ENCODE measurements at places on chromosomes 13 and 19.

- DNase-seq: no peak
Observed at GRCh38 chr13:46908501-46908900, 11.6 kb upstream of the HTR2A start.

GRCh38 chr19:49363268-49364082 is at the start of gene DKKL1:
TSS of gene DKKL1 (plus strand) at chr19:49363877. CDS start at chr19:49363999, 122 bp downstream.
- DNase-seq: peak; percentile 62

GRCh38 chr19:34313188-34313587 is 51.8 kb upstream of the GPI start:
- DNase-seq: no peak

- no peak for DNase-seq
Observed at GRCh38 chr13:111518161-111518792, 197.8 kb downstream of the TEX29 start.

DNA sequence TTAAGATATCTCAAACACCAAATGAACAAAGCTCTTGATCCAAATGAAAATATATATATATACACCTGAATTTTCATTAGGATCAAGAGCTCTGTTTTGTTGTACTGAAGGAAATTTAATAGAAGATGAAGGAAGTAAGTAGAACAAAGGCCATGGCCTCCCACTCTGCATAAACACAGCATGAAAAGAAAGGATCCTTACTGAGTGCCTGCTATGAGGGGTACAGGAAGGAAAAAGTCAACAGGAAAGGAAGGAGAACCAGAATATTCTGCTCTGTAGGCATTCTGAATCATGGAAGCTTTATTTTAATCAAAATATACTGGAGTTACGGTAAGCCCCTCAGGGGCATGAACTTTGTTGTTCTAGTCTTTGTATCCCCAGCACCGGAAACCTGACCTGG is 22.1 kb downstream of the TMTC4 start:
- no peak for DNase-seq

- DNase-seq: peak; percentile 46
Observed at GRCh38 chr19:39997638-39998216, 867 bp downstream of the ZNF546 start.

- no peak for DNase-seq
Observed at GRCh38 chr13:93549326-93550005, 322.9 kb downstream of the GPC6 start.

- peak; percentile 67 for DNase-seq
Observed at GRCh38 chr19:55353803-55354697, 469 bp downstream of the COX6B2 start.

DNA sequence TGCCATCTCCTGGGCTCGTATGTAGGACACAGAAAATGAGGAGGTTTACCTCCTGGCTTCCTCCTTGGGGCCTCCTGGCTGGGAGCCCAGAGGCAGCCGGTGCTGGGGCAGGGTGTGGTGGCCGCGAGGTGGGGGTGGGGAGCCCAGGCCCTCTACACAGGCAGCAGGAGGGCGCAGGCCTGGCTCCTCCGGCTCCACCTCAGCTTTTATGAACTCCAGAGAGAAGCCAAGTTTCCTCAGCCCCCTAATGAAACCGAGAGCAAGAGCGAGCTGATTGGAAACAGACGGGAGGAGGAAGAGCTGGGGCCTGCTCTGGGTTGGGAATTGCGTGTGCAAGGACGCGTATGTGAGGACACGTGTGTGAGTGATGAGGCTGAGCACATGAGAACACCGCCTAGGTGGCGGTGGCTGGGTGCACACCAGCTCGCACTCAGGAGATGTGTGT is 23.1 kb downstream of the LYL1 start:
- no peak for DNase-seq

DNA sequence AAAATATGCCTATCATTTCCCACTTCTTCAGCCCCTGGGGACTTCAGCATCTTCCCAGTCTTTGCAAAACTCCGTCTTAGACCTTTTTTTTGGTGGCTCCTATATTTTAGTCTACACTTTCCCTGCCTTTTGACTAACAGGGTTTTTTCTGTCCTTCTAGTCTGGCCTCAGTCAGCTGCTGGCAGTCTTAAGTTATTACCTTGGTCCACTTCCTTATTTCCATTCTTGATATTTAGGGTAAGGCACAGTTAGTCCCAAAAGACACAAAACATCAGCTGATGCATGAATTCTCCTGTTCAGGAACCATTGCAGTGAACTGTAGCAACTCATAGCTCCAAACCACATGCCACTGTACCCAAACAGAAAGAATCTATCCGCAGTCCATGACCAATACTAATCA is 234.6 kb upstream of the RFC3 start:
- DNase-seq: no peak

All from natural killer cell (primary cell).